ENCODE measurements at places on chromosomes 16 and 17.

DNA sequence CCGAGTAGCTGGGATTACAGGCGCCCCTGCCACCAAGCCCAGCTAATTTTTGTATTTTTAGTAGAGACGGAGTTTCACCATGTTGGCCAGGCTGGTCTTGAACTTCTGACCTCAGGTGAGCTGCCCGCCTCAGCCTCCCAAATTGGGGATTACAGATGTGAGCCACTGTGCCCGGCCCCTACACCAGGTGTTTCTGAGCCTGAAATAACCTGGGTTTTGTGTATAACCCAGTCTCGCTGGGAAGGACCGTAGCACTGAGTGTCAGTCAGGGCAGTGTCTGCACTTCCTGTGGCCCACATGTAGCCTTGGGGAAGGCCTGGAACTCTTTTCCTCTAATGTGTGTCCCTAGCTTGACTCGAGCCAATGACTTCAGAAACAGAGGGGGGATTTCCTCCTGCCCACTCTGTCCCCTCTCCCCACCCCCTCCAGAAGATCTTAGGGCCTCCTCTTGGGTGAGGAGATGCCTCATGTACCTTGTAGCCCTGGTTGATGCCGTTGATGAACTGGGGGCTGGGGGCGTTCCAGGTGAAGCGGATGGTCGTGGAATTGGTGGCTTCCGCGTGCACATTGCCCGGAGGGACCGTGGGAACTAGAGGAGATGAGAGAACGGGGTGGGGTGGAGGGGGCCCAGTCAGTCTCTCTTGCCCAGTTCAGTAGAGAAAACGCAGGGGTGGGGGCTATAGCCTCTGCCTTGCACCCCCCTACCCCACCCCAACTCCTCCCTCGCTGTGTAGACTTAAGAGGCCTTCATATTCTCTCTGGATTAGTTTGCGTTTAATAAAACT lies 102.6 kb upstream of the CDC42EP4 start:
- H3K36me3 ChIP-seq: peaks cover 51% of the 10 kb centered on the region
- DNase-seq: no peak
- no peak overlapping the region for H3K4me3 ChIP-seq
- H3K27me3 ChIP-seq: peaks cover 24% of the 10 kb centered on the region
- peaks cover 28% of the 10 kb centered on the region for H3K4me1 ChIP-seq

DNA sequence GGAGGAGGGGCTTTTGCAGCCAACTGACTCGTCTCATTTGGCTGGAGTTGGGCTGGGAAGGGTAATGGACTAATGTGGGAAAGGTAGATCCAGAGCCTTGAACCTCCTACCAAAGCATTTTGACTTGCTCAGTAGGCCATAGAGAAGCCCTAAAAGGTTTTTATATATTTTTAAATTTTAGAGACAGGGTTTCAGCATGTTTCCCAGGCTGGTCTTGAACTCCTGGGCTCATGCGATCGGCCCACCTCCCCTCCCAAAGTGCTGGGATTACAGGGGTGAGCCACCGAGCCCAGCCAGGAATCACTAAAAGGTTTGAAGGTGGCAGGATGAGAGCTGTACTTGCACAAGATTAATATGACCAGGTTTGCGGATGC lies 2.0 kb upstream of the PITPNC1 start:
- DNase-seq: no peak
- H3K27me3 ChIP-seq: peaks cover 2% of the 10 kb centered on the region
- peaks cover 12% of the 10 kb centered on the region for H3K36me3 ChIP-seq
- peak overlapping the region; percentile 89 for H3K4me3 ChIP-seq

DNA sequence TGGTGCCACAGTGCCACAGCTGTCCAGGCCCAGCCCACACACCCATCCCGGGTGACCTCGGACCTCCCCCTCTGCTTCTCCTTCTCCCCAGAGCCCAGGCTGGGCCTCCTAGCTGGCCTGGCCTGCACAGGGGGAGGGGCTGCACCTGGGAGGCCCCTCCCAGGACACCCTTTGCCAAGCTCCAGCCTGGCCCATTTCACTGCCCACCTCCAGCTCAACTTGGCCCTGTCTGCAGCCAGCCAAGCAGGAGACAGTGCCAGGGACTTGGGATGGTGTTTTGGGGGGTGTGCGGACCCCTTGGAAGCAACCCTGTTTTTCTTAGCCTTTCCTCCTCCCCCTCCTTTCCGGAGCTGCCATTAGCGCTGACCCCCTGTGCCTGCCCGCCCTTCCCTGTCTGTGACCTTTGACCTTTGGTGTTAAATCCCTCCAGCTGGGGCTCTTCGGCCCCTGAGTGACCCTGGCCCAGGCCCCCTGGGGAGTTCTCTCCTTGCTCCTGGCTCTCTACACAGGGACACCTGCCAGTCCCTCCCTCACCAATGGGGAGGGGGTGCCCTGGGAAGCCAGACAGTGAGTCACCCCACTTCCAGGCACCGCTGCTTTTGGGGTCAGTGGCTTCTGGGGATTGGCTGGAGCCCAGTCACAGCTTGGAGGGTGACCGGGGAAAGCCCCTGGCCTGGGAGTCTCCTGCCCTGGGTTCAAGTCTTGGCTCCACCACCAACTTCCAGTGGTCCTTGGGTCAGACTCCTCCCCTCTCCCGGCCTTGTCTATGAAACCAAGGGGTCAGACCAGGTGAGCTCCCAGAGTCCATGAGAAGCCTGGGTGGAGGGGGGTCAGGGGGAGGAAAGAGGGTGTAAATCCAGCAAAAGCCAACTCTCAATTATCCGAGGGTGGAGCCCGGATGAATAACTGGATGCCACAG lies 1.9 kb downstream of the GLIS2 start:
- no peaks in the 10 kb centered on the region for H3K36me3 ChIP-seq
- peak; percentile 65 for DNase-seq
- peak overlapping the region; percentile 85 for H3K4me3 ChIP-seq
- H3K4me1 ChIP-seq: peaks cover 47% of the 10 kb centered on the region
- H3K27me3 ChIP-seq: peaks cover 4% of the 10 kb centered on the region
- H3K27ac ChIP-seq: peak overlapping the region; percentile 98

GRCh38 chr17:77897741-77898301 lies 60.7 kb upstream of the TNRC6C start:
- H3K4me1 ChIP-seq: peaks cover 22% of the 10 kb centered on the region
- DNase-seq: no peak
- no peak overlapping the region for H3K4me3 ChIP-seq
- H3K27me3 ChIP-seq: peaks cover 21% of the 10 kb centered on the region
- no peak overlapping the region for H3K27ac ChIP-seq

DNA sequence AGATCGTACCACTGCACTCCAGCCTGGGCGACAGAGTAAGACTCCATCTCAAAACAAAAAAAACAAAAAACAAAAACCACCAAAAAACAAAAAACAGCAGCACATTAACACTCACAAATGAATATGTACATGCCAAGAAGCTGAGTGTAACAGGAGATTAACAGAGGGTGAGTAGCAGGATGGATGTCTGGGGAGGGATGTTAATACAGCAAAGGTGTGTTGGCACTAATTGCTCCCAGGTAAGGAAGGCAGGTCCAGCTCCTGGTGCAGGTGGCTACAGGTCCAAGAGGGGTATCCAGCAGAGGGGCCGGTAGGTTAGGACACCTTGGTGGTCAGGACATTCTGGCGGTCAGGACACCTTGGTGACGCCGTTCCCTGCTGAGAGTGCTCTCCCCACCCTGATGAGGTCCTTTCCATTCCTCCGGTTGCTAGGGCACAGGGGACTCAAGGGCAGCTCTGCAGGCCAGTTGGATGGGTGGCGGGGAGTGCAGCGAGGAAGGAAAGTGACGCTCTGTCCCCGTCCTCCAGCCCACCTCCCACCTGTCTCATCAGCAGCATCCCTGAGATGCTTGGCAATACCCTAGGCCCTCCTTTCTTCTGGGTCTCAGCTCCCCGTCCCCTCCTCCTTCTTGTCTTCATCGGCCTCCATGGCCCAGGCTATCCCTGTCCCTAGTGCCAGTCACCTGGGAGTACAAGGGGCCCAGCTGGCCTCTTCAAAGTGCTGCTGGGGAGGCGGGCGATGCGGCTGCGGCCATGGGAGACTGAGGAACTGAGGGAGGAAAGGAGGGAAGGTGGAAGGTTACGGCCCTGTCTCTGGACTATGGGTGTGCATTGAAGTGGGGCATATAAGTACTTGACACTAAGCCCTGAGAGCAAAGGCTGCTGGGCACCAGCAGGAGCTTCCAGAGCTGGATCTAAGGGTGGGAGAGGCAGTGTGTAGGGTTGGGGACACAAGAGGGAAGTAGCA lies 10.7 kb upstream of the GFAP start:
- peak overlapping the region; percentile 78 for H3K27ac ChIP-seq
- H3K27me3 ChIP-seq: peaks cover 5% of the 10 kb centered on the region
- peaks cover 36% of the 10 kb centered on the region for H3K36me3 ChIP-seq
- no peak for DNase-seq
- H3K4me3 ChIP-seq: no peak overlapping the region

DNA sequence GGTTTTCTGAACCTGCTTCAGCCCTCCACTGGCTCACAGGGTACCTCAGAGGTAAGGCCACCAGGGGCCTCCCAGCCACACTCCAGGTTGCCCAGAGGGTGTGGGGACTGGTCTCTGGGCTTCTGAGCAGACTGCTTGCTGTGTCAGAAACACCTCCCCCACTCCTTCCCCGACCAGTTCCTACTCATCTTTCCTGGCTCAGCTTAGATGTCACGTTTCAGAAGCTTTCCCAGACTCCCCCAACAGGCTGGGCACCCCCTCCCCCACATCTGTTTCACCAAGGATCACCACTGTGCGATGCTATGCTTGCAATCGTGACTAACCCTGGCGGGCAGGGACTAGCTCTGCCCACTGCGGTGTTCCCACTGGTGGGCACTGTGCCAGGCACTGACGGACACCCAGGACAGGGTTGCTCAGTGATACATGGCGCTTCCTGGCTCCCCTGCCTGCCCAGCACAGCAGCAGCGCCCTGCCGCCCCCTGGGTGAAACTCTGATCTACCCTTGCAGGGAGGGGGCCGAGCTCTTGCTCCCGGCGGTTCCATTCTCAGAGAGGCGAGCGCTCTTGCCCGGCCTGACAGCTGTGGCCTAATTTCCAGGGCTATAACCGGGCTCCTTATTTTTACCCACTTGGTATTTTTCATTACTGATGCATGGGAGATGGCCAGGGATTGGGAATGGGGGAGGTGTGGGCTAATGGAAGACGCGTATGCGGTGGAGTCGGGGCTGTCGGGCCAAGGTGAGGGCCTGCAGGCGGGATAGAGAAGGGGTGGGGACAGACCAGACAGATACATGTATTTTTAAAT lies 29.4 kb upstream of the MTSS2 start:
- peak overlapping the region; percentile 33 for H3K4me3 ChIP-seq
- peaks cover 3% of the 10 kb centered on the region for H3K27me3 ChIP-seq
- H3K36me3 ChIP-seq: peaks cover 22% of the 10 kb centered on the region

DNA sequence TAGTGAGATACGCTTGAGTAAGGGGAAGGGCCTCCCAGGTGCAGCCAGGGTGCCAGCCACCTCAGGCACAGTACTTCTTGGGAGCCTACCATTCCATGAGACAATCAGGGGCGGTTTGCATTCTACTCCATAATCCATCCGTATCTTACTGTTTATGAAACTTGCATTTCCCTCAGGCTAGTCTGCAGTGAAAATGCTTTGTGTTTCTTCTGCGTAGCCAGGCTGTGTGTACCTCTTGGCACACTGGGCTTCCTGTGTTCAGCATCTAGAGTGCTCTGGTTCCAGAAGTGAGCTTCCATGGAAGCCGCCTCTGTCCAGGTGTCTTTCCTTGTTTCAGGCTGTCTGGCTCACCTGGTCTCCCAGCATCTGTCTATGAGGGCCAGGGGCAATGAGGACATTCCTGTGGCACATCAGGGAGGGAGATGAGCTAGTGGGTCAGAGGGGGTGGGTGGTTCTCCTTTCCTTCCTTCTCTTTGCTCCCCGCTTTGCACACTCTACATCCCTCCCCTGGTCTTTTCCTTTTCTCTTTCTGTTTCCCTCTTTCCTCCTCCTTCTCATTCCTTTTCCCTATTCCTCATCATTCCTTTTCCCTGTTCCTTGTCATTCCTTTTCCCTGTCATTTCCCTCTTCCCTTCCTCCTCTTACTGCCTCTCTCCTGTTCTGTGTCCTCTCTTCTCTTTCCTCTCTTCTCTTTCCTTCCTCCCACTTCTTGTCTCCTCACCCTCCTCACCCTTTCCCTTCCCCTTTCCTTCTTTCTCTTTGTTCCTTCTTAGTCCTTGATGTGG lies 386.5 kb downstream of the CPPED1 start:
- H3K4me1 ChIP-seq: peaks cover 16% of the 10 kb centered on the region
- H3K27ac ChIP-seq: peak overlapping the region; percentile 41
- peaks cover 8% of the 10 kb centered on the region for H3K27me3 ChIP-seq
- no peak for DNase-seq
- H3K4me3 ChIP-seq: no peak overlapping the region
